IMR-90 (cell line): ENCODE measurements at places on chromosomes 12 and 14. TPM values are rescaled to one million over a fixed set of nuclear protein-coding genes. Genes with fewer than 3 reads are reported as not detected.

The PCED1B gene
- total RNA-seq, result 0.28 and 0.36 TPM in 2 replicates

DNA sequence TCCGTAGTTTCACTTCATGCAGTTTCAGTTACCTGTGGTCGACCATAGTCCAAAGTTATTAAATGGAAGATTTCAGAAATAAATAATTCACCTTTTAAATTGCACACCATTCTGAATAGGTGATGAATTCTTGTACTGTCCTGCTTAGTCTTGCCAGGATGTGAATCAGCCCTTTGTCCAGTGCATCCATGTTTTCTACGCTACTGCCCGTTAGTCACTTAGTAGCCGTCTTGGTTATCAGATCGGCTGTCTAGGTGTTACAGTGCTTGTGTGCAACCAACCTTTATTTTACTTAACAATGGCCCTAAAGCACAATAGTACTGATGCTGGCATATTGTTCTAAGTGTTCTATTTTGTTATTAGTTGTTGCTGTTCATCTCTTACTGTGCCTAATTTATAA is 146.7 kb downstream of the ACSS3 start:
- H3K27me3 ChIP-seq, result no peaks in the 10 kb centered on the region
- DNase-seq, result no peak
- no peak overlapping the region for H3K4me3 ChIP-seq
- H3K27ac ChIP-seq, result no peak overlapping the region

- no peaks in the 10 kb centered on the region for H3K4me1 ChIP-seq
- no peak overlapping the region for H3K4me3 ChIP-seq
- H3K27me3 ChIP-seq, result peaks cover 2% of the 10 kb centered on the region; the same call in 1 of the 2 replicates
- peak; percentile 34 for DNase-seq
- H3K36me3 ChIP-seq, result no peaks in the 10 kb centered on the region
- H3K27ac ChIP-seq, result no peak overlapping the region
Observed at GRCh38 chr12:100566887-100567637, 6.4 kb upstream of the GAS2L3 start.

GRCh38 chr12:12266389-12266872 is 413 bp downstream of the LRP6 start:
- H3K4me1 ChIP-seq, result peaks cover 3% of the 10 kb centered on the region
- no peaks in the 10 kb centered on the region for H3K36me3 ChIP-seq
- H3K27me3 ChIP-seq, result no peaks in the 10 kb centered on the region
- peak overlapping the region; percentile 91 for H3K27ac ChIP-seq

DNA sequence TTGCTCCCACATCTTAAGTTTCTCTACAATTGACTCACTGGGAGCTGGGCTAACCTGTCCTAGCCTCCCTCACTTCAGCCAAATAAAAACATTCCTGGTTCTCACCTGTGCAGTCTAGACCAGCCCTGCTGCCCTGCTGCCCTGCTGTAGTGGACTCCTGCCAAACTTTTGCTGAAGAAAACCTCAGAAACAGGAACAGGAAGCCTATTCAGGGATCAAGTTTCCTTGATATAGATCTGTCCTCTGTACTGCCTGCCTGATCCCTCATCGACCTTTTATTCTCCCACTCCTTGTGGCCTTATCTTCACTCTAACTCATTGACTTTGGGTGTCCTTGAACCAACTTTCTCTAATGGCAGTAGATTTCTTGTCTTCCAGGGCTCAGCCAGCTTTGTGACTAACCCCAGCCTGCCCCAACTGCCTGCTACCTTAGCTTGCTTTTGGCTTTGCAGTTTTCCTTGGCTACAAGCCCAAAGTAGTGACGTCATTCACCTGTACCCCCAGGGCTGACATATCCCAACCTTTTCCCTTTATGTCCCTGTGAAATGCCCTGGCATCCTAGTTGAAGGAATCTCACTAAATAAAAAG is 234.8 kb downstream of the DUSP6 start:
- H3K4me3 ChIP-seq, result no peak overlapping the region
- no peaks in the 10 kb centered on the region for H3K4me1 ChIP-seq

The FOXG1 gene
- total RNA-seq, result not detected in 2 replicates

- no peak overlapping the region for H3K4me3 ChIP-seq
- no peak for DNase-seq
- no peak overlapping the region for H3K27ac ChIP-seq
- H3K4me1 ChIP-seq, result no peaks in the 10 kb centered on the region
- no peaks in the 10 kb centered on the region for H3K36me3 ChIP-seq
Observed at GRCh38 chr12:90987101-90987500, 17.7 kb downstream of the EPYC start.

The SERPINA6 gene
- total RNA-seq, result not detected in 2 replicates

The PRIMA1 gene
- not detected in 2 replicates for total RNA-seq

The FLVCR2 gene
- total RNA-seq, result 1.1 and 1.4 TPM in 2 replicates

The LRRC43 gene
- 0.36 TPM in 1 of 2 replicates, not detected in the other for total RNA-seq

DNA sequence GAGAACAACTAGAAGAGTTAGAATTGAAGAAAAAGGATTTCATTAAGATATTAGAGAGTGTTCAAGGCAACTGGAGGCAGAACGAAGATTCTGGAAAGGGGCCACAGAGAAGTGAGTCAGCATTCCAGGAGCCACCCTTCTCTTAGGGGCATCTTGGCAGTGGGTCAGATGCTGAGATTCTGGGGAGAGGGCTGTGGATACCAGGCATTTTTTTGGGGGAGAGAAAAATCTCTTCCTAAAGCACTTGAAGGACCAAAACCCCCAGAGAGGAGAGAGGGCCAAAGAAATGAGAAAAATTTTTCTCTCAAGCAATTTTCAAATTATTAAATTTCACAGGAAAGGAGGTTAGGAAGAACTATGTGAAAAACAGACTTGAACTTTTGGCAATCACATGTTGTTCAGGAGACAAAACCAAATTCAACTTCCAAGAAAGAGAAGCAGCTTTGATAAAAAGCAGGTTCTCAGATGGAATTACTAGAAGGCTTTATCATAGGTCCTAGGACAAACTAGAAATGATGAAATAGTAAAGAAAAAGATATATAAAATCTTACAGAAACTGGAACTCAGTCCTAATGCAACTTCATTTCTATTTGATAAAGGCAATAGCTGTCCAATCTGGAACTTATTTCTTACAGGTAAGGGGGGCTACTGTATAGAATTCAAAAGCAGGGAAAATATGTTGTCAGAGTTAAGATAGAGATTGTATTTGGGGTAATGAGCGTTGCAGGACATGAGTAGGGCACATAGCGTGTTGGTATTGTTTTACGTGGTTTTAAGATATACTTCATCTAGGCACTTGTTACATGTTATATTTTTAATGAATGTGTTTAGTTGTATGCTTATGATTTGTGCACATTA is 1.1 kb upstream of the CLEC2D start:
- H3K36me3 ChIP-seq, result 0 out of 2 replicates have a peak, but pooled peaks cover 1% of the 10 kb centered on the region
- H3K27me3 ChIP-seq, result no peaks in the 10 kb centered on the region
- peak; percentile 33 for DNase-seq
- no peak overlapping the region for H3K4me3 ChIP-seq

The SALL2 gene
- 2.8 and 2.9 TPM in 2 replicates for total RNA-seq

The REM2 gene
- total RNA-seq, result under 0.01 TPM in 2 replicates

GRCh38 chr12:67456431-67456901 is 187.3 kb downstream of the CAND1 start:
- H3K27me3 ChIP-seq, result no peaks in the 10 kb centered on the region; the same call in 1 of the 2 replicates
- no peak overlapping the region for H3K27ac ChIP-seq
- DNase-seq, result peak; percentile 77
- no peaks in the 10 kb centered on the region for H3K36me3 ChIP-seq
- no peaks in the 10 kb centered on the region for H3K4me1 ChIP-seq

DNA sequence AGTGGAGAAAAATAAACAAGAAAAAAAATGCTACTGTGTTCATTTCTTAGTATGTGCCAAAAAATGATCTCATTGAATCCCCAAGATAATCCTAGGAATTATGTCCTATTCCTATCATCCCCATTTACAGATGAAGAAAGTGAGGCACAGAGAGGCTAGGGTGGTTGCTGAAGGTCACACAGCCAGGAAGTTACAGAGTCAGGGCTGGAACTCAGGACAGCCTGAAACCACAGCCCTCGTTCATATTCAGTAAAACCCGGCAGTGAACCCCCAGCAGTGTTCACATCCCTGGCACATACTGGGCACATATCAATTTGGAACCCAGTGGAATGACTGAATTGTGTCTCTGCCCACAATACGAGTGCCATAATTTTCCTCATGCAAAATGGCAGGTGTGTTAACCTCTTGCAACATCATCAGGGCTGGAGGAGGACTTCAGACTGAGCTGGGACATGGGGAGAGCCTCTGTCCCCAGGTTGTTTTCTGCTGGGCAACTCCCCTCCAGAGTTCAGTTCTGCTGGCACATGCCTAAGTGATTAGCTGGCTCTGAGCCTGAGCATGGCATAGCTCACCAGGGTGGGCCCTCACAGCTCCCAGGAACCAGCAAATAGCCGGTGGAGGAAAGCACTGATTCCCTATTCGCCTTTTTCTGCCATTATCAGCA is 2.0 kb upstream of the PPP1CC start:
- H3K27ac ChIP-seq, result no peak overlapping the region
- H3K27me3 ChIP-seq, result no peaks in the 10 kb centered on the region
- H3K4me1 ChIP-seq, result peaks cover 11% of the 10 kb centered on the region

DNA sequence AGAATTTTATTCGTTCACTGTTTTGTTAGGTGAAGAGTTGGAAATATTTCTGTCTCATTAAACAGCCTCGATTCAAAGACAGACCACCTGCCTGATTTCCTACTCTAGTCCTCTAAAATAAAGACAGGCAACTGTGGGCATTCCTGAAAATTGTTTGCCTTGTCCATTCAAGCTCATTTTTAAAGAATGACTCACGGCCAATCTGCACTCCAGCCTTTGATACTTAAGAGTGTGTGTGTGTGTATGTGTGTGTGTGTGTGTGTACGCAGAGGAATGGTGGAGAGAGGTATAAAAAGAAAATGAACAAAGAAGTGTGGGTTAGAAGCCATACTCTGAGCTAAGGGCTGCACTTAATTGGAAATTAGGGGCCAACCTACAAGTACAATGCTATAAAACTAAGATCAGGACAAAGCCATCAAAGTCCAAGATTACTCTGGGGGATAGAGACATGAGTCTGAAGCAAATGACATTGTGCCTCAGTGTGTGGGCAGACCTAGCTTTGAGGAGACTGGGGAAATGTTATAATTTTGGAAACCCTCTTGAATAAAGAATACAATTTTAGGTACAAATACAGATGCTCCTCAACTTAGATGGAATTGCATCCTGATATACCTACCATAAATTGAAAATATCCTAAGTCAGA is 45.6 kb upstream of the SOCS2 start:
- no peaks in the 10 kb centered on the region for H3K27me3 ChIP-seq
- no peak overlapping the region for H3K27ac ChIP-seq
- no peaks in the 10 kb centered on the region for H3K36me3 ChIP-seq
- peaks cover 2% of the 10 kb centered on the region; the same call in 1 of the 2 replicates for H3K4me1 ChIP-seq
- no peak overlapping the region for H3K4me3 ChIP-seq

DNA sequence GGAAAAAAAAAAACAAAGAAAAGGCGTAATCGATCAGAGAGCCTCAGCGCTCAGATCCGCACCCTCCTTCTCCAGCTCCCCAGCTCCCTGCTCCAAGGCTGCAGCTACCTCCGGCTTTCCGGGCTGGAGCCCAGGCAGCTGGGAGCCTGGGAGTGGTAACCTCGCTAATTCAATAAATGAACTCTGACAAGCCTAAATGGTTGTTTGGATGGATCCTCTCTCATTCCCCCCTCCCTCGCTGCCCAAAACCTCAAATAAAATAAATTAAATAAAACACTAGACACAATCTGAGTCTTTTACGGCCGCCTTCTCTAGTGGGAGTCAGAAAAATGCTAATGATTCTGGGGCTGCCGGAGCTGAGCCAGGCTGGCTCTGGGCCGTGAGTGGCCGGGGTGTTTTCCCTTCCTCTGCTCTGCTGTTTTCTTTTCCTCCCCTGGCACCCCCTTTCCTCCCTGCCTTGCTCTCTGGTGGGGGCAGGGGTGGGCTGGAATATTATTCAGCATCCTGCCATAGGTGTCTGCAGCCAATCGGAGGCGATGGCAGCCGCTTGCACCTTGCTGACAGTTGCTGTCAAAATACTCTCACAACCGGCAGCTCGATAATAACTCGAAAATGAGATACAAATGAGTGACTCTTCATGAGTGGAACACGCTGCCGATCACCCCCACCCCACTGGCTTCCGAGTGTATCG is 76.1 kb downstream of the RBM19 start:
- no peak overlapping the region for H3K27ac ChIP-seq
- no peak for DNase-seq
- H3K36me3 ChIP-seq, result no peaks in the 10 kb centered on the region
- no peaks in the 10 kb centered on the region for H3K27me3 ChIP-seq

GRCh38 chr14:64158608-64159007 is 135.6 kb downstream of the ESR2 start:
- H3K4me1 ChIP-seq, result no peaks in the 10 kb centered on the region; the same call in 1 of the 2 replicates
- H3K27me3 ChIP-seq, result no peaks in the 10 kb centered on the region
- no peak overlapping the region for H3K4me3 ChIP-seq
- no peaks in the 10 kb centered on the region for H3K36me3 ChIP-seq
- no peak overlapping the region for H3K27ac ChIP-seq

GRCh38 chr12:131927110-131928079 is 1.7 kb upstream of the PUS1 start:
- H3K27me3 ChIP-seq, result no peaks in the 10 kb centered on the region
- peaks cover 2% of the 10 kb centered on the region for H3K4me1 ChIP-seq
- no peak overlapping the region for H3K27ac ChIP-seq

DNA sequence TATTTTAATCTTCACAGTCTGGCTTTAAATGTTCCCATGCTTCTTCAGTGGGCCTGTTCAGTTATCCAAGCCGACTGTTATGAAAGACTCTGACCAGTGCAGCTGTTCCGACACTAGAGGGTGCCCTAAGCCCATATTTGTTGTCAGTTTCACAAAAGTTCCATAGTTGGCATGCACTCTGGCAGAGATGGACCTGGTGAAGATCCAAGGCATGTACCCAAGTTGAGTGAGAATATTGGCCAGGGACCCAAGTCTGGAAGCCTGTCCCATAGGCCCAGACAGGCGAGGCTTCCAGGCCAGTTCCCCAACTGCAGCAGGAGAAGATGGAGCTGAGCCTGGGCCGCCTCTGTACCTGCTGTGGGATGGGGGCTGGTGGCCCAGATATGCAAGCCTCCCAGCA is 27.4 kb upstream of the GUCY2C start:
- peak; percentile 58 for DNase-seq
- no peak overlapping the region for H3K27ac ChIP-seq
- H3K36me3 ChIP-seq, result no peaks in the 10 kb centered on the region
- no peaks in the 10 kb centered on the region for H3K4me1 ChIP-seq
- no peak overlapping the region for H3K4me3 ChIP-seq

GRCh38 chr14:106044515-106044914 is 518.1 kb downstream of the TMEM121 start:
- no peak overlapping the region for H3K27ac ChIP-seq
- H3K4me1 ChIP-seq, result no peaks in the 10 kb centered on the region
- H3K36me3 ChIP-seq, result no peaks in the 10 kb centered on the region
- DNase-seq, result no peak
- H3K27me3 ChIP-seq, result no peaks in the 10 kb centered on the region
- no peak overlapping the region for H3K4me3 ChIP-seq
